Right atrium auricular region (tissue), 2 donors: ENCODE measurements at places on chromosomes 16 and 17. TPM values are rescaled to one million over a fixed set of nuclear protein-coding genes. Genes with fewer than 3 reads are reported as not detected.

DNA sequence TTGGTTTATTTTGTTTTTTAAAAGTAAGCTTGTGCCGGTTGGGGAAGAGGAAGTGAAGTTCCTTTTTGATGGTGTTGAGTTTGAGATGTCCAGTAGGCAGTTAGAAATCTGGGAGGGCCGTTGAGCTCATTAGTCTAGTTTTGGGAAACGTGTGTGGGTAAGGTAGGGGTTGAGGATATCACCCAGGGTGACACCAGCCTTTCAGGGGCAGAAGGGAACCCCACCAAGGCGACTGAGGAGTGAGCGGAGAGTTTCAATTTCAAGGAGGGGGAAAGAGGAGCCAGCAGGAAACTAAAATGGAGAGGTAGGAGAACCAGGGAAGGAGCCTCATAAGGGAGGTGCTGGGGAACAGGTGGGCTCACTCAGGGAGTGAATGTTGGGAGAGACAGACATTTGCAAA is 22.7 kb downstream of the HAPSTR1 start:
- DNase-seq = no peak

DNA sequence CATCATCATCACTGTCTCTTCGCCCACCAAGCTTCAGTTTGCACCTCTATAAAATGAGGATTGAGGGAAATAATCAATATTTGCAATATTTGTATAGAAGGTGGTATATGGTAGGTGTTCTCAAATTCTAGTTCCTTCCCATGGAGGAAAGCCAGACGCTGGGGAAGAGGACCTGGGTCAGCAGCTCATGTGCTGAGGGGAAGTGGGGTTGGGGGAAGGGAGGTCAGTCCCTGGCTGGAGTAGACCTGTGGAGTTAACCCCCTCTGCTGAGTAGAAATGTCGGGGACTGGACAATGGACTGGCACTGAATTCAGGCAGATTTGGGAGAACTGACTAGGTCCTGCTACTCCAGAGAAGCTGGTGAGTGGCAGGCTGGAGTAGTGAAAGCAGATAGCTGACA is 12.8 kb upstream of the ITGB3 start:
- DNase-seq = no peak

DNA sequence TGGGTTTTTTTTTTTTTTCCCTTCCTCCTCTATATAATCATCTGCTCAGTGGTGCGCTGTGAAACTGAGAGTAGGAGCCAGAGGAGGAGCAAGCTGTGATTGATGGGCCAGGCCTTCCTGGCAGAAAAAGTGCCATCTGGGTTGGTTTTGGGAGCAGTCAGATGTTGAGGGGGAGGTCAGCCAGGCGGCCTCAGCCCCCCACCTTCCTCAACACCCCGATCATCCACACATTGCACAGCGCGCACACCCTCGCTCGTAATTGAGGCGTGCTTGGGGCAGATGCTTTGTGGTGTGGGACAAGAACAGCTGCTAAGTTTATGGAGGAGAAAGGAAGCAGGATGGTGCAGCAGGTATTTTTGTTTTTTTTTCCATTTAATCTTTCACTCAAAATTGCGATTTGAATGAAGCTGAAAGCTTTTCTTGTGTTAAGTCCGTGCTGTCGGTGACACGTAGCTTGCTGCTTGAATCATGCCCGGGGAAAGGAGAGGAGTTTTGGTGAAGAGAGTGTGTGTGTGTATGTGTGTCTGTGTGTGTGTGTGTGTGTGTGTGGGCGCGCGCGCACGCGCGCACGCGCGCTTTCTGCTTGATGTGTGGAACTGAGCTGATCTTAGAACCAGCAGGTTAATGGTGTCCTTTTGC is 177.4 kb downstream of the RBFOX1 start:
- no peak for DNase-seq

DNA sequence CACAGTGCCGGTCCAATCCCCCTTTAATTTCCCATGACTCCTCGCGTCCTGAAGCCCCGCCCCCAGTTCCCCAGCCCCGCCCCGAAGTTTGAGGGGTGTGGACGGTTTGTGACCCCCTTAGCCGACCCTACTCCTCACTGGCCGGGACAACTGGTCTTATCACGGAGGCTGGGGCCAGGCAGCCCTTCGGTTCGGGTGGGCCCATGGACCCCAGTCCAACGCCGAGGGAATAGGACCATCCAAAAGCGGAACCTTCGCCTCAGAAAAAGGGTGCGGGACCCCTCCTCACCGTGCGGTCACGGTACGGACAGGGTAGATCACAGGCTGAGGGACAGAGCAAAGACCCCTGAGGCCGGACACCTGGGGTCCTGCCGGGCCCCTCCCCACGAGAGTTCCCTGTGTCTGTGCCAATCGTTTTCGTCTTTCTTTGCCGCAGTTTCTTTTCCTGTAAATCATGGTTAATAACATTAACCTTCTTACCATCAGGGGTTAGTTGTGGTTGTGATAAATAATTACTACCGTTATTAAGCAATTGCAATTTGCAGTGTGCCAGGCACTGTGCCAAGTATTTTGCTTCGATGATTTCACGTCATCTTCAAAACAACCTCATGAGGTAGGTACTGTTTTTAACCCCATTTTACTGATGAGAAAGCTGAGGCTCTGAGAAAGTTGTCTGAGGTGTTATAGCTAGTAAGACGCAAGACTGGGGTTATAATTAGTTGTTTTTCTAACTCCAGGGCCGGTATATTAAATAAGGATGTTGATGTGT is 543 bp downstream of the TMUB2 start:
- DNase-seq = no peak

DNA sequence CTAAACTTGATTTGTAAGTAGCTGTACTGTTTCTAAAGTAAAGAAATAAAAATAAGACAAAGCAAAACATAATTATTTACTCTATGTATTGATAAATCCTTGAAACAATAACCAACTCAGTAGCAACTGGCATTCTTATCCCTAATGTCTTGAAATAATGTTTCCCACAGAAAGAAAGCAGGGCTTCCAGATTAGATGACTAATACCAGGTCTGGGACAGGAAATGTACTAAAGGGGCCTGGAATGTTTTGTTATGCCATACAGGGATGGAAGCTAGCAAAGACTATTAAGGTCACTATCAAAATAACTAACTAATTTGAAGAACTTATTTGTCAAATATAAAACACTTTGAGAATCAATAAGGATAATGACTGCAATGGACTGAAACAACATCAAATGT is 82.1 kb downstream of the CFDP1 start:
- no peak for DNase-seq

GRCh38 chr17:4610656-4611055 is 26.3 kb downstream of the SMTNL2 start:
- DNase-seq = no peak

- DNase-seq = no peak
Measured at GRCh38 chr17:80385046-80385445, 29.9 kb upstream of the ENDOV start.

GRCh38 chr16:50260206-50261159 is 5.9 kb upstream of the ADCY7 start:
- DNase-seq = no peak

DNA sequence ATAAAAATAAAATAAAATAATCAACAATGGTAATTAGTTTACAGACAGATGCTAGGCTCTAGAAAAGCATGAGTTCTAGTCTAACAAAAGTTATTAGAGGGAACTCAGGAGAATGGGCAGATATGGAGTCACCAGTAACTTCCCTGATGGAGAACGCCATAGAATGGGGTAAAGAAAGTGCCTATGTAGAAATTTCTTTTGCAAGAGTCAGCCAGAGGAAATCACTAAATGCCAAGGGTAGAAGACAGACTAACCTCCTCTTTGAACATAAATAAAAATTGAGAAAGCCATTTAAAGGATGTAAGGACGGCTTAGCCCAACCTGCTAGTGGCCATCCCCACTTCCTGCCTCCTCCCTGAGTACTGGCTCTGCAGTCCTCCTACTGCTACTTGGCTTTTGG is 141.6 kb downstream of the VPS53 start:
- DNase-seq = no peak

- no peak for DNase-seq
Measured at GRCh38 chr16:70437582-70438557, 1.0 kb downstream of the ST3GAL2 start.

DNA sequence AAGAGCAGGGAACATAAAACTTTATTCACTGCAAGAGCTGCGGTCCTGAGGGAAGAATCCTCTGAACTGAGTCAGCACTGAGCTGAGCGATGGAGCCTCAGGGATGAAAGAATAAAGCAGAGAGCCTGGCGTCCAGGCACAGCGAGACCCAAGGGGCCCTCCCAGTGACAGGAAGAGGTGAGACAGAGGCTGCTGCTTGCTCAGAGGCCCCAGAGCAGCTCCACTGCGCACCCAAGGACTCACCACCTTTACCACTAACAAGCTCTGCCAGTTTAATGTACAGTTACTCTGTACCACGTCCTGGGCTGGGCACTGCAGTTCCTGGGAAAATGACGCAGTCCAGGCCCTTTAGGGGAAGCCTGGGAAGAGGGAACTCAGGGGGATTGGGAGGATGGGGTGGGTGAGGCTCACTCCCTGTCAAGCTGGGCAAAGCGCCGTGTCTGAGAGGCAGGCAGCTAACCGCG is 5.6 kb downstream of the GFAP start:
- no peak for DNase-seq

GRCh38 chr16:57575468-57576277 is 33.2 kb downstream of the ADGRG5 start:
- peak; percentile 52 for DNase-seq

GRCh38 chr17:62656446-62656845 is 29.0 kb downstream of the MRC2 start:
- DNase-seq = no peak

- no peak for DNase-seq
Measured at GRCh38 chr17:9232591-9233270, 211.4 kb downstream of the NTN1 start.

GRCh38 chr16:22300427-22301071 is 3.3 kb downstream of the POLR3E start:
- no peak for DNase-seq

GRCh38 chr17:6314311-6314710 is 120.6 kb downstream of the AIPL1 start:
- DNase-seq = no peak

- no peak for DNase-seq
Measured at GRCh38 chr17:73324160-73324475, 12.3 kb upstream of the CDC42EP4 start.

DNA sequence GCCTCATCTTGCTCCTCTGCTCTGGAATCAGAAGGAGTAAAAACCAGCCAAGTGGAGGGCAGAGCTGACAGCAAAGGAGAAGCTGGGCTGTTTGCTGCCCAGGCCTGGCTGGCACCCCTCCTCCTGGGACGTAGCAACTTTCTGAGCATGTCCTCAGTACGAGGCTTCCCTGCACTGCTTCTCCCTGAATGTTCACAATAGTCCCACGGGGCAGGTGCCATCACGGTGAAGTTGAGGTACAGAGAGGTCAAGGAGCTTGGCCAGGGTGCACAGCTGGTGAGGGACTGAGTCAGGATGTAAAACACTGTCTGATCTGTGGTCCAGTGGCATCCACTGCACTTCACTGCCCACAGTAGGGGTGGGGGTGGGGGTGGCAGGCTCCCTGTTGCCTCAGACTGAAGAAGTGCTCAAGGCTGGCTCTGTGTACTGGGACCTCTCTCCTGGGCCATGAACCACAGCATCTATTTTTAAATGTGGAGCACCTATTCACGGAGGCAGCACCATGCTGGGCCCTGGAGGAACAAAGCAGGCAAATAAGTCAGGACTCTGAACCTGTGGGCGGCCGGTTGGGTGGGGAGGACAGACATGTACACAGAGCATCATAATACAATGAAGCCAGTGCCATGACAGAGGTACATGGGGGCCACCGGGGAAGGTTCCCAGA is 369.5 kb downstream of the SEC14L1 start:
- DNase-seq = no peak

Gene CCL3
- total RNA-seq = 2.0 TPM

Gene LRRC36
- 0.33 TPM for total RNA-seq

Gene PTGES3L
- 29.6 TPM for total RNA-seq

Gene CALB2
- total RNA-seq = 39.1 TPM

Gene KIF2B
- total RNA-seq = not detected

Gene SSTR5
- 14.1 TPM for total RNA-seq
